HS-27A (cell line): ENCODE measurements at places on chromosomes 2 and 18.

DNA sequence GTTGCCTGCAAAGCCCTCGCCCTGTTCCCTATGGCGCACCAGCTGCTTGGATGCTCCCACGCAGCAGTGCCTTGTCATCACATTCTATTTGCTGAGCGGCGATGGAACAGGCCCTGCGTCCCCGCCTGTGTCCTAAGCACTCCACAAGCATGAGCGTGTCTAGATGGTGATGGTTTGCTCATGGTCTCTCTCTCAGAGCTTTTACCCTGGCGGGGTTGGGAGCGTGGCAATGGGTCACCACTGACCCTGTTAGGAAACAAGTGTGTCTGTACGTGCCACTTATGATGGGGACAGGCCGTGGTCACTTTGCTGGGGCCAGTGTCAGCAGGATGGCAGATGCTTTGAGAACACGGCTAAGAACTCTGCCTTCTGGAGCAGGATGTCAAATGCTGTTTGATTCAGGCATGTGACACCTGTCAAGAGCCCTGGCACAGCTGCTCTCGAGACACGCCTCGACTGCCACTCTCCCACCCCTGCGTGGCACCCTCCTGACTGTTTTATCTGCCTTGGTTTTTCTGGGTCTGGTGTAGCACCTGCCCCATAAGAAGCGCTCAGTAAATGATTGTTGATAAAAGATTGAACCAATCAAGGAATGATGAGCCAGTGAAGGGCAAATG is 44.2 kb downstream of the RRM2 start:
- DNase-seq: no peak

- DNase-seq: no peak
These were observed 35.8 kb downstream of the MTERF4 start for GRCh38 chr2:241066171-241066892.

- no peak for DNase-seq
These were observed 490.3 kb downstream of the ADCYAP1 start for GRCh38 chr18:1394966-1395365.

DNA sequence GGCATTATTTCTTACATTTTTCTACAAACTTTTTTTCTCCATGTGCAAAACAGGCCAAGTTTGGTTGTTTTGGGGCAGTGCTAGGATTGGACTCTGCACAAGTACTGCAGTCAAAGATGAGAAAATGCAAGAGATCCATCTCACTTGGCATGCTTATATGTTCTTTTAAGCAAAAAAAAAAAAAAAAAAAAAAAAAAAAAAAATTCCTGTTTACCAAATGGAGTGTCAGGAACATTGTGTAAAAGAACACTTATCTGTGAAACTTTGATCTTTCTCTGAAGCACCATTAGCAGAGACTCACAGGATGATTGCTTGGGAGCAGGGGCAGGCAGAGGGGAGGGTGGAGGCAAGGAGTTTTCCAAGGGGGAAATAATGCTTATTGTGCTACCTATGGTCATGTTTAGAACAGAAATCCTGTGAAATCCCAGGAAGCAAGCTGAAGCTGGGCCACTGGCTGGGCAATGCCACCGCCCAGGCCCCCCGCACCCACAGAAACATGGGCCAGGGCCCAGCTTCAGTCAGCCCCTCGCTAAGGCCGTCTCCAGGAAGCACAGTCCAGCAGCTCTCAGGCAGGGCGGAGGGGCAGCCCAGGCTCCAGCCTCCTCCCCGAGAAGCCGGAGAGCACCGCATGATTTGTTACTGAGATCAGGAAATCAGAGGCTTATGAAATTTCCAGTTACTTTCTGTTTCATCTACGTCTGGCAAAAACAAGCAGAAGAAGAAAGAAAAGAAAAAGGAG is 229.4 kb downstream of the ZNF516 start:
- no peak for DNase-seq

- DNase-seq: no peak
These were observed 32.9 kb downstream of the ITGB6 start for GRCh38 chr2:160167089-160167740.

DNA sequence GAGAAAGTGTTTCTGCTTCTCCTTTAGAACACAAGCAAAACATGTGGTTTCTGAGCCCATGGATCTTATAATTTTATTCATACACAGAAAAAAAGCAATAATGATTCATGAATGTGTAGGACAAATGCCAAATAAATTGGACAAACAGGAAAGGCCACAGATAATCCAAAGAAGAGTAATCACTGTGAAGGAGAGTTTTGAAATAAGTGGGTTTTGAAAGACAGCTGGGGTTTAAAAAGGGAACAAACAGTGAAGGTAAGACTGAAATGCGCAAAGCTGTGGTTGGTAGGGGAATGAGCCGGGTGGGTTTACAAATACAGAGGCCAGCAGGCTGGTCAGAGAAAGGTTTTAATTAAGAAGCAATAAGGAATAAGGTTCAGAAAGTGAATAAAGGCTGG is 50.0 kb upstream of the MBOAT2 start:
- no peak for DNase-seq
